Substantia nigra (tissue), 51 donors: ENCODE measurements at places on chromosomes 12 and 14.

DNA sequence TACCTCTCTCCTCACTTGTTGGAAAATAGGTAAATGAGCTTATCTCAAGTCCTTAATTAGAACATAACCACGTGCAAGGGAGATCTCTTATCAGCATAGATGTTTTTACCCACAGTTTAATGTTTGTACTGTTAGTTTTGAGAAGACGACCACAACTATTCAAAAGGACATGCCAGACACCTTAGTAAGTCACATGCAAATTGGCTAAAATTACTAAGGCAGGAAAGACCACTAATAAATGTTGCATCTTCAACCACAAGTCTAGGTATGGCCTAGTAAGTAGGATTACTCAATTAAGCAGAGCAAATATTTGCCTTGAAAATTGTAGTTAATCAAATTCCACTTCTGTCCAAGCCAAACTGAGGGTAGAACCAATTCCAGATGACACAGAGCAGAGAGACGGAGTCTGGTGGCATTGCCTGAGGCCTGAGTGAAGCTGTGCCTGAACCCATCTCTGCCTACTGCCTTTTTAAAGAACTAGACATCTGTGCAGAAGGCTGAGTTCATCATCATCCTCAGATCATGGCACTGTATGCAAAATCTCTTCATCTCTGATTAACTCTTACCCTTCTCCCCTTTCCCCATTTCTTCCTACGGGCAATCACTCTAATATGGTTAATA lies 29.7 kb upstream of the CHST11 start:
- no peak for DNase-seq

- no peak for DNase-seq
Observed at GRCh38 chr12:66013224-66013623, 117.3 kb downstream of the LLPH start.

DNA sequence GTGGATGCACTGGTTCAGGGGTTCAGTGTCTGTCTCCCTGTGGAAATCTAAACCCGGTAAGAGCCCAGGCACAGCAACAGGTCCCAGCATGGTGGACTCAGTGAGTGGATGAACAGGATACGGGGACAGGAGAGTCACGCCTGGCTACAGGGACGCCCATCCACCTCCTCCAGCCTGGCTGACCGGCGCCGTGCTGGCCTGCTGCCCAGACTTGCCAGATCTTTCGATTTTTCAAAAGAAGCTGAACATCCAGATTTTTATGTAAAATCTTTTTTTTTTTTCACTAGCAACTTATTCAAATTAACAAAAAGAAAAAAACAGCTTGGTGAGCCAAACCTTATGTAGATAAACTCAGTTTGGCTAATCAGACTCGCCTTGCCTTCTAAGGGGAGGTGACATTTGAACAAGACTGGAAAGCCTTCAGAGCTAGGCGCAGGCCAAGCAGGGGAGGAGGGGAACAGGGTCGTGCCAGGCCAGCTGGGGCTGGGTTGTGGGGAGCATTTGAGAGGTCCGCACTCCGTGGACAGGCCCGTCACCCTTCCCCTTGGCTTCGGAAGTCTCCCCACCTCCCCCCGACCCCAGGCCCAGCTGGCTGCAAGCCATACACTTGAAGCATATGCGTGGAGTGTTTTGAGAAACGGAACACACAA lies 87.8 kb upstream of the NCOR2 start:
- peak; percentile 79 for DNase-seq

DNA sequence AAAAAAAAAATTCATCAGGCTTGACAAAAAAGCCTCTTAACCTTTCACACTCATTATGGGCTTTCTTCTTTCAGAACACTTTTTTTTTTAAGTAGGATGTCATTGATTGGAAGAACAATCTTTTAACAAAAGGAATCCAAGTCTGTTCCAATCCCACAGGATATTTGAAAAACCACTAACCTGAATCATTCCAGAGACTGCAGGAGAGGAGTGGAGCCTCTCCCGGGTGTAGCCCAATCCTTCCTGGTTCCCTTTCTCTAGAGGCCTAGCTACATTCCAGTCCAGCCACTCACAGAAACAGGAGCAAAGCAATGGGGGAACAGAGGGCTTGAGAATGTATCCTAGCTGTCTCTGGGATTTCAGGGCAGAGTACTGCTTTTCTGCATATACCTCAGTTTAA lies 4.3 kb downstream of the MFAP5 start:
- DNase-seq: no peak

DNA sequence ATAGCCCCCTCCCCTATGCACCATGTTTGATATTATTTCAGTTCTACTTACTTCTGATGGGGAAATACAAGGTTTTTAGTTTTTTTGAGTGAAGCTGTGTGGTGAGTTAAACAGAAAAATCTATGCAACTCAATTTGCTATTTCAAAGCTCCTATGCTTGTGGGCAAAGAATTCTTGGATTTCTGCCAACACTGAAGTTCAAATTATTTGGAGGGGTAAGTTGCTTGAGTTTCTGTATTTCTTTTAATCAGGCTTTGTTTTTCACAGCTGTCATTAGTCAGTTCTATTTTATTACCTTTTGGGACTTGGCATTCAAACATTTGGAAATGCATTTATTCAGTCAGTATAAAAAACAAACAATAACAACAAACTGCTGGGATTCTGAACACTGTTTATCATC lies 407.5 kb upstream of the MGAT4C start:
- DNase-seq: no peak

GRCh38 chr14:92542766-92543554 lies 29.4 kb downstream of the RIN3 start:
- DNase-seq: no peak

DNA sequence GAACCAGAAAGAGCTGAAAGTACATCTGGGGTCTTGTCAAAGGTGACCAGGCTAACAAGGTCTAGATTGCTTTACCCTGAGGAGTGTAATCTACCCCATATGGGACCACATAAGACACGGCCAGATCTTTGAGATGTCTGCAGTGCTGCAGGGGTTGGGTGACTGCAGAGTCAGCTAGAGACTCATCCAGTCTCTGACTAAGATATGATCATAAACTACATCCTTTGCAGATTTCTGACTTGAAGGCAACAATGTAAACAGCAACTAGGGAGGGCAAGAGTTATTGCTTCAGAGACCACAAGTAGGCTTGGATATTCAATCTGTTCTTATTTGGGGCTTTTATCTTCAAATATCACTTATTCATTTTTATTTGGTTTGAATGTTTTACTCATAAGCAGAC lies 1080.5 kb upstream of the FOXG1 start:
- DNase-seq: no peak

- no peak for DNase-seq
Observed at GRCh38 chr12:53320352-53321195, 836 bp downstream of the AAAS start.

- DNase-seq: no peak
Observed at GRCh38 chr12:100216337-100216736, 15.7 kb downstream of the ACTR6 start.

DNA sequence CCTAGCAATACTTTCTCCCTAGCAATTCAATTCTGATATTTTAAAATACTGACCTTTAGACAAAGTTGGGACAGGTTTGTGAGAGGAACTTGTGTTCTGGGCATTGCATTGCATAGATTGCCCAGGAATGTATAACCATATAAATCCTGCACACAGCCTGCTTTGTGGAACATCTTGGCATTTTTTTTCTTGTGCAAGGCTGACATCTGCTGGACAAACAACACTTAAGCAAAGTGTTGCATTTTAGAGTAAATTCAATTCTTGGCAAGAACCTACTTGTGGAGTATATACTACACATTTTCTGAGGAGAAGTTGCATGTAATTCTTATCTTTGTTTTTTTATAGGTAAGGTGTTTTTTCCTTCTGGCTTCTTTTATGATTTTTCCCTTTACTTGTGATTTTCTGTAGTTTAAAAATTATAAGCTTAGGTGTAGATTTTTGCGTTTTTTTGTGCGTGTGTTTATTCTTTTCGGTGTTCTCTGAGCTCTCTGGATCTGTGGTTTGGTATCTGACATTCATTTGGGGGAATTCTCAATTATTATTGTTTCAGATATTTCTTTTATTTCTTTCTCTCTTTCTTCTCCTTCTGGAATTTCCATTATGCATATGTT lies 26.4 kb downstream of the TESPA1 start:
- DNase-seq: no peak

DNA sequence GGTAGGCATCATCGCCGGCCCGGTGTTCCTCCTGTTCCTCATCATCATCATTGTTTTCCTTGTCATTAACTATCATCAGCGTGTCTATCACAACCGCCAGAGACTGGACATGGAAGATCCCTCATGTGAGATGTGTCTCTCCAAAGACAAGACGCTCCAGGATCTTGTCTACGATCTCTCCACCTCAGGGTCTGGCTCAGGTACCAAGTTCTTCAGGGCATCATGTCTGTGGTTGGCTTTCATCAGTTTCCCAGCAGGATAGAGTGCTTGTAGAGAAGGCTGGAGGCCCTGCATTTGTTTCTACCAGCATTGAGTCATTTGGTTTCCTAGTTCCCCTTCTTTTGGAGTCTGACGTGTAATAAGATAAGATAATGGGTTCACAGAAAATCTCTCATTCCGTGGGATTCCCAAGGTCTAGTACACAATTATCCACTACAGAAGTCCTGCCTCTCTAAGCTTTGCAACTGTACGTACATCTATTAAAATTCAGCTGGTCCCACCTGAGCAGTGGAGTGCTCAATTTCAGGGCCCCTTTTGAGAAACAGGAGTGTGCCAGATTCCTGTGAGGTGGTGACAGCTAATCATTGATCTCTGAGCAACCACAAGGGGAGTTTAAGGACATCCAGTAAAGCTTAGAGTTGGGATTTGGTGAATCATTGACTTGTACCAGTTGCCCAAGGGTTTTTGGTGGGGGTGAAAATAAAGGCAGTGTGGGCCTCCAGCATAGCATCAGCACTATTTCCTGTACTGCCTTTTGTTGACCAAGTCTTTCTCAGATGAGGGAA lies 25.1 kb downstream of the ACVR1B start:
- DNase-seq: no peak

DNA sequence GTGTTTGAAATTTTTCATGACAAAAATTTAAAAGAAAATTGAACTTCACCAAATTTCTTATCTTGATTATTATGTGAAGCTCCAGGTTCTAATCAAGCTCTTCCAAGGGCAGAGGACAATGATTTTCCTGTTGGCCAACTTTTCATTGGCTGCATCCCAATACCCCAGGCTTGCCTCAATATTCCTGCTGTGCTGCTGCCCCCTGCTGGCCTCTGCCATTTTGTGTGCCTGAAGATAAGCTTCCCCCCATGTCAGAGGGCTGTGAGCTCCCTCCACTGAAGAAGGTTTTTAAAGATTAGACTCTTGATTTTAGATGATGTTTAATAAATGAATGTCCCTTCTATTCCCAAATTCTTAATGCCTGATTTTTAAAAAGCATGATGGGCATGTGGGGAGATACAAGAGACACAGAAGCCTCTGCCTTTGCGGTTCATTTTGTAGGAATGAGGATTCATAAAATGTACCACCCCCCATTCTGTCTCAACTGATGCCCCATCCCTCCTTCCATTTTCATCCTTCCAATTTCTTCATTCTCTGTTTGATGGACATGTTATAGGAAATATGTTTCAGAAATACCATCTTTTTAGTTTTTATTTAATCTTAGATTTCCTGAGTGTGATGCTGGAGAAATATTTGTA lies 76.7 kb upstream of the RGS6 start:
- no peak for DNase-seq

DNA sequence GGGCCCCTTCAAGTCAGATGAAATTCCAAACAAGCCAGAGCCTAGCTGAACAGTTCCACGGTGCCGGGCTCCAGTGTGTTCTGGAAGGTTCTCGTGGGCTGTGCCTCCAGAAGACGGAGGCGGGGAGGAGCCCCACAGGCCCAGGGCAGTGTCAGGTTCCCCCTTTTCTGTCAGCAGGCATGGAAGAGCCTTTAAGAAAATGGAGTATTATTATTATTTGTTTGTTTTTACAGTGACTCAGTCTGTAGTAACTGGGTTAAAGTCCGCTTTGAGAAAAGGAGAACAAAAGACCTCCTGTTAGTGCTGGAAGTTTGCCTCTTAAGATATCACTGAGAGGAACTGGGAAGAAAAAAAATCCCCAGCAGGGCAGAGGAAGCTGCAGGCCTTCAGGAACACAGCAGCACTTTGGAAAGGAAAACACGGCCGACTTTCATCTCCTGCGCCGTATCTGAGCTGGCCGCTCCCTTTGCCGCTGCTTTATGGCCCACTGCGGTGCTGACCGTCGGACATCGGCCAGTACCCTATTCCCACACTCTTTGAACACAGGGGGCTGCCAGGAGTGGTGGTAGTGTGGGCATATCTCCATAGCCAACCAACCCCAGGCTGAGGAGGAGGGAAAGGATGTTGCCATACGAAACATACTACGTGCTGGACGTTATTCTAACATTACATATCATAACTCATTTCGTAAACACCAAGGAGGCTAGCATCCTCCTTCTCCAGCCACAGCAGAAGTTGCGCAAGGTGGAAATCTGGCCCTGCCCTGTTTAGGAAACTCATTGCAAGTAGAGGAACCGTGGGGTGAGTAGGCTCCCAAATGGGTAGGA lies 194.0 kb downstream of the ZFP36L1 start:
- DNase-seq: peak; percentile 58

- DNase-seq: no peak
Observed at GRCh38 chr14:99459481-99460100, 21.1 kb downstream of the SETD3 start.
